ENCODE measurements at places on chromosomes 2 and 18. TPM values are rescaled to one million over a fixed set of nuclear protein-coding genes. Genes with fewer than 3 reads are reported as not detected.

Gene POTEC
- total RNA-seq = not detected

Gene HOXD12
- not detected for total RNA-seq

Gene ACTR1B
- 40.7 TPM for total RNA-seq

Gene CCDC148
- total RNA-seq = 0.21 TPM

Gene CD226
- total RNA-seq = 1.9 TPM

Gene CAPN13
- total RNA-seq = not detected

Gene ZEB2
- total RNA-seq = not detected

Gene PTPRM
- 43.1 TPM for total RNA-seq

Gene COLEC11
- total RNA-seq = not detected

Gene GPATCH11
- total RNA-seq = 2.4 TPM

Gene IGFBP5
- 3.4 TPM for total RNA-seq

Gene ST6GAL2
- total RNA-seq = under 0.01 TPM

Gene ANAPC1
- 56.1 TPM for total RNA-seq

Gene LCT
- total RNA-seq = not detected

Gene SNORC
- total RNA-seq = 1.3 TPM

Gene AGXT
- total RNA-seq = not detected

Gene TEKT4
- not detected for total RNA-seq

Gene ATP6V1C2
- total RNA-seq = 0.43 TPM

Gene EEF1B2
- total RNA-seq = 569 TPM

Gene TSPYL6
- not detected for total RNA-seq

Gene CHST9
- total RNA-seq = 1.3 TPM

Gene LBX2
- 3.2 TPM for total RNA-seq

Gene C2orf81
- 0.72 TPM for total RNA-seq

Gene CNTNAP5
- total RNA-seq = not detected

Gene HSPE1
- 90.8 TPM for total RNA-seq

Gene TAF1B
- 32.2 TPM for total RNA-seq

Gene EIF2AK3
- 25.8 TPM for total RNA-seq

Gene HK2
- total RNA-seq = 50.5 TPM

Gene SNTG2
- not detected for total RNA-seq

Gene CPO
- total RNA-seq = not detected

Data from tracheal epithelial cell (primary cell).